ENCODE measurements at places on chromosomes 2 and 18. TPM values are rescaled to one million over a fixed set of nuclear protein-coding genes. Genes with fewer than 3 reads are reported as not detected.

DNA sequence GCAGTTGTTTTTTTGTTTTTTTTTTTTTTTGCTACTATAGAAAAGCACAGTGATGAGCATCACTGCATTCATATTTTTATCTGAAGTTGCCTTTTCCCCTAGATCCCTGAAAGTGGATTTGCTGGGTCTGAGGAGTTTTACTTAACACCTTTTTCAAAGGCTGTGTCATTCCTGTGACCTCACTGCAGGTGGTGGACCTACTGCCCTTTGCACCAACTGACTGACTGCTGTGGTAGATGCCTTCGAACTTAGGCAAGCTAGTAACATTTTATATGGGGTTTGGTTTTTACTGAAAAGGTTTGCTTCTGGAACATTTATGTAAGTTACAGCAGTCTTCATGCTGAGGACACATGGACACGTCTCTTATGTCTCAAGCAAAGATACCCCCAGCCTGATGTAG lies 36.2 kb downstream of the SPTBN1 start:
- no peak for DNase-seq
- no peaks in the 10 kb centered on the region for H3K36me3 ChIP-seq
- no peak overlapping the region for H3K4me3 ChIP-seq
- no peaks in the 10 kb centered on the region for H3K4me1 ChIP-seq
- H3K27me3 ChIP-seq, result no peaks in the 10 kb centered on the region

- H3K36me3 ChIP-seq, result no peaks in the 10 kb centered on the region
- H3K4me3 ChIP-seq, result no peak overlapping the region
- no peak overlapping the region for H3K27ac ChIP-seq
- H3K27me3 ChIP-seq, result no peaks in the 10 kb centered on the region
Measured at GRCh38 chr2:133312038-133312729, 256.1 kb downstream of the NCKAP5 start.

DNA sequence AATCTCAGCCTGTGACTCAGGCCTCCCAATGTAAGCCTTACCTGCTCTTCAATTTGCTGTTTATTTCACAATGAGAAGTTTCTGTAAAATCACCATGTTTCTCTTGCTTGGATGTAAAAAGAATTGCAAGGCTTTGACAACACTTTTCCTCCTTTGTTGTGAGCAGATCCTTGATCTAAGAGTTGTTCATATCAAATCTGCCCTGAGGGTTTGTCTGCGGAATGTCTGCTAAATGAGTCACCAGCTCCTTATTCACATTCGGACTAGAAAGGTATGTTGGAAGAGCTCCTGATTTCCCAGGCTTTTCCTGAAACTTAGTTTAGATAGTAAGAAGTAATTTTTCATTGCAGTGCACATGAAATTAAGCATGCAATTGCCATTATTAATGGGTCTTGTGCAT lies 268.2 kb upstream of the TCF4 start:
- no peaks in the 10 kb centered on the region for H3K36me3 ChIP-seq
- DNase-seq, result no peak
- no peaks in the 10 kb centered on the region for H3K4me1 ChIP-seq

DNA sequence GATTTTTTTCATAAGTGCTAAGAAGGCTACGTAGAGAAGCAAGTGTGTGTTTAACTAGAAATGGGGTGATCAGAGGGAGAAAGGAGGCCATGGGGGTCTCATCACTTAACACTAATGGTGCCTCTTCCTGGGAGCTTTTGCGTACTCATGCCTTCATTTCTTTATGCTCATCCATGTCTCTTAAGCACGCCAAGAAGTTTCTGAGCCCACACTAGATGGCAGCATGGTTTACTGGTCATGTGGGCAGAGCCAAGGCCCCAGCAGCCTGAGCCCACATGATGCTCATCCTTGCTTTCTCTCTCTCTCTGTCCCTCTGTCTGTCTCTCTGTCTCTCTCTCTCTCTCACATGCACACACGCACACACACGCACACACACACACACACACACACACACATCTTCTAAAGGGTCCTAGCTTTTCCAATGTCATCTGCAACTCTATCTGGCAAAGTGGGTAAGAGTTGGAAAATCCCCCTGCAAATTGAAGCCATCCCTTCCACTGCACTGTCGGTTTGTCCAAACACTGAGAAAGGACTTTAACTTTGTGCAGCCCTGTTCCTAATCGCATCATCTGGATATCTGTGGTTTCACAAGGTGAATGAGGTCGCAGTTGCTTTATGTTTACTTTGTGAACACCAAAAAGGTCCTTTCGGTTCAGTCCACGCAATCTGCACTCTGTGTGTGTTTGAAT lies 137.1 kb upstream of the CCDC68 start:
- DNase-seq, result no peak
- no peaks in the 10 kb centered on the region for H3K4me1 ChIP-seq
- no peak overlapping the region for H3K27ac ChIP-seq

DNA sequence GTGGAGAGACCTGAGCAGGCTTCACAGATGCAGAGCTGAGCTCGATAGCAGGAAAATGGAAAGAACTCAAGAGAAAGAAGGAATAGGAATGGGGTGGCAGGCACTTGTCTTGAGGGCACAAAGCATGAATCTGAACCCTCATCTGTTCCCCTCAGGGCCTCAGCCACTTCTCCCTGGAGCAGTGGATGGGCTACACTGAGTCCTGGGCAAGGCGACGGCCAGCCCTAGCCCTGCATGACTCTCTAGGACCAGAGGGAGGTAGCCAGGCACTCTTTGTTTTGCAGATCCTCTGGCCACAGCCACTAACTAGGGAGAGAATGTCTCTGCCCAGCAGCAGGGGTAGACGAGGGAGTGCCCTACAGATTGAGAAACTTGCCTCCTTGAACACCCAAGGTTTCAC lies 3.4 kb upstream of the TEX51 start:
- DNase-seq, result no peak
- H3K36me3 ChIP-seq, result no peaks in the 10 kb centered on the region
- H3K27me3 ChIP-seq, result no peaks in the 10 kb centered on the region

Gene GALNT3
- 1.0 TPM for total RNA-seq
